ENCODE measurements at places on chromosomes 2 and 18.

GRCh38 chr2:66569321-66569851 is 134.5 kb downstream of the MEIS1 start:
- no peak for DNase-seq

GRCh38 chr2:236674646-236675045 is 105.0 kb downstream of the ACKR3 start:
- no peak for DNase-seq

GRCh38 chr18:66792466-66792865 is 188.6 kb upstream of the CDH19 start:
- DNase-seq, result no peak

DNA sequence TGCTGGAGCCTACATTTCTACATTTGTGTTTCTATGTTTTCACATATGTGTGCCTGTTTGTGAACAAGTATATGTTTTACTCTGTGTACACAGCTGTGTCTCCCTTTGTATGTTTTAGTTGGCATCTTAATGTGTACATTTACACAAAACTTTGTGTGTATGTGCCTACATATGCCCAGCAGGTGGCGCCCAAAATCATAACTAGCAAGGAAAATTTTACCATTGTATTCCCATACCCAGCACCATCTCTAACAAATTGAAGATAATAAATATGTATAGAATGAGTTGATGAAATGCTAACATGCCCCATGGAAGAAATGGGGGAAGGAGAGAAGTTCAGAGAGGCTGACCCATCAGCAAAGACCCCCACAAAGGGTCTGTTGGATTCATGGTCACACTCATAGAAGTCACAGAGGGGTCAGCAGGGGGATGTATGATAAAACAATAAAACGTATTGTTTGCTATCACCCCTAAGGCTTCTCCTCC is 48.1 kb downstream of the PKDCC start:
- DNase-seq, result peak; percentile 66

DNA sequence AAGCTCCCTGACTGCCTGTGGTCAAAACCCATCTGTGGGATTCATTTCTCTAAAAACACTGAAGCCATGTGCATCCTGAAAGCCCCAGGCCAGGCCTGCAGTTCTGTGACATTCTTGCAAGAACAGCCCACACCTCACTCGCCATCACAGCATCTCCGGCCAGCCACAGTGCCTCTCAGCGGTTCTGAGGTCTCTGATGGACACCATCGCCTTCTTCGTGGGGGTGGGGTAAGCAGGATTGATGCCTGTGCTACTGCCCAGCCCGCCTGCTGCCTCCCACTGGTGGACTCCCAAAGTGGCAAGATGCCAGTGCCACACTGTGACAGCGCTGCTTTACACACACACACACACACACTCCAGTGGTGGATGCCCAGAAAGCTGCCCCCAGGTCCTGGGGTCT is 5.2 kb upstream of the PRLH start:
- no peak for DNase-seq

DNA sequence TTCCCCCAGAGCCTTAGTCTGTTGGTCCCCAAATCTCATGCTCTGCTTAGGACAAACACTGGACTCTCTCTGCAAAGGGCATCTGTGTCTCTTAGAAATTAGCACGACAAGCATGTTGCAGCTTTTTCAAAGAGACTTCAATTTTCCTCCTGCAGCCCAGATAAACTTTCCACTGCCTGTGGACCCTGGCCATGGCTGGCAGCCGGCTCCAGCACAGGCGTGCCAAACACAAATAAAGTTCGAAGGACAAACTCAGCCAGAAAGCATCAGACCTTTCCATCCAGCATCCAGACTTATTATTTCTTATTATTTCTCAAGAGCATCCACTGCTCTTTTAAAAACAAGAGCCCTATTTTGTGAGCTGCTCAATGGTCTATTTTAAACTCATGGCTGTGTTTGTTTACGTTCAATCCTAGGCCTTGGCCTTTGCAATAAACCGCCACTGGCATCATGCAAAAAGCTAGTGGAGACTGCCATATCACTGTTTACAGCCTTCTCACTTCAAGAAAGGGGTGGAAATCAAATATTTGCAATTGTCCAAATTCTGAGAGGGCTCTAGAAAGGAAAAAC is 300.8 kb downstream of the BCL11A start:
- DNase-seq, result no peak

- no peak for DNase-seq
Measured at GRCh38 chr2:219592736-219593135, 4.9 kb upstream of the STK11IP start.

GRCh38 chr18:69790649-69791048 is 157.0 kb downstream of the CD226 start:
- DNase-seq, result no peak

DNA sequence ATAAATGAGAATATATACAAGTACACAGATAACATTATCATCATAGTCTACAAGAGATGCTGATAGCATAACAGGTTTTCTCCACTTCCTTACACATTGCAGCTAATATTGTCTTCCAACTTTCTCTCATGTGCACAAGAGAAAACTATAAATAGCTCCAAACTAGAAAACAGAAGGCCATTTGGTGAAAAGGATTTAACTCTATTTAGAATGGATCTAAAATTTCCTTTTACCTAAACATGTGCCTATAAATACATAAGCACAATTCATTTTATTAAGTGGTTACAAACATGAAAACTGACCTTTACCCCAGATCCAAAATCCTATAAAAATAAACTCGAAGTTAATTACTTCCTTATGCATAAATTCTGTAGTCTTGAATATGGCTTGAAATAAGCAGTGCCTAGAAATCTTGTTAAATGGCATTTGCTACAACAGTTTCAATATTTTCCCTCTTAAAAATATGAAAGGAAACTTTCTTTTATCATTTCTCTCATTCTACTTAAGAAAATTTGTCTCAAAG is 41.6 kb downstream of the SLC25A12 start:
- DNase-seq, result no peak

DNA sequence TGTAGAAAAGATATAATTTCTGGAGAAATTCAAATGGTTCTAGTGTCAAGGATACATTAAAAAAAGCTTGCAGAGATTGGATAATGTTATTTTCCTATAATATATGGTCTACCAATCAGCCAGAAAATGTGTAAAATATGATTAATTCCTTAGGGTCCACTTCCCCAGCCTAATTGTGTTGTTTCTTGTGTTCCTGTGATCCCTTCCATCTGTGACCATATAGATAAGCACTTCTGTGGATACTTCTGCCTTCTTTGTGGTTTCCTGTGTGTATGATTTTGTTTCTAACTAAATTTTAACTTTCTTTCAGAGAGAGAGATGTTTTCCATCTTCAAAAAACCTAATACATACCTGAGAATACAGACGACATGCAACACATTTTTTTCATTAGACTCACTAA is 367.1 kb upstream of the PIK3C3 start:
- no peak for DNase-seq

DNA sequence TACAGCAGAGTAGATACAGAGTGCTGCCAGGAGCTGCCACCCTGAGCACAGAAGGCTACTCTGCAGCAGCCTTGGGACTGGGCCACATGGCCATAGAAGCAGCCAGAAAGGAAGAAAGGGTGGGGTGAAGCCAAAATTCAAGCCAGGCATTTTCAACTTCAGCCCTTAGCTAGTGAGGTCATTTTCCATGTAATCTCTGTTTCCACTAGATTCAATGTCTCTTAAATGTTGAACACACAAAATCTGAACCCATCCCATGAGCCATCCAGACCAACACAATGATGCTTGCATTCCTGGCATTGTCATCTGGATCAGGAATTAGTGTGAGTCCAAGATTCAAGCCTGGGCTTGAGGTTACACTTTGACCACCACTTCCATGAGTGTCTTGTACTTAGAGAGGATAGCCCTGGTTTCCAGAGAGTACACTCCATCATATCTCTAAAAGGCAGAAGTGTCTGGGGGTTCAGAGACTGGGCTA is 243.6 kb downstream of the OSR1 start:
- DNase-seq, result no peak

DNA sequence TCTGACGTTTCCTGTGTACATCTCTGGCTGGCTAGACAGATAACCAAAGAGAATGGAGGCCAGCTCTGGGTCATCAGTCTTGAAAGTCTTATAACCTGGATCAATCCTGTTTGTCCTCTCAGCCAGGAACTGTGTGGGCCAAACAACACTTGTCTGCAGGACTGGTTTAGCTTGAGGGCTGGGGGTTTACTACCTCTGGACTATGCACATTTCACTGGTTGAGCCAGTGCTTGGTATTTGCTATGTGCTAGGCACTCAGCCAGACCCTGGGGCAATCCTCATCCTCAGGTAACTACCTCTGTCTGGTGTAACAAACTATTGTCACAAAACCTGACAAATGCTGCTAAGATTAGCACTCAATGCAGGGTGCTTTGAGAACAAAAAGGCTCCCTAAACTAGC is 169.7 kb downstream of the HAUS1 start:
- DNase-seq, result no peak

DNA sequence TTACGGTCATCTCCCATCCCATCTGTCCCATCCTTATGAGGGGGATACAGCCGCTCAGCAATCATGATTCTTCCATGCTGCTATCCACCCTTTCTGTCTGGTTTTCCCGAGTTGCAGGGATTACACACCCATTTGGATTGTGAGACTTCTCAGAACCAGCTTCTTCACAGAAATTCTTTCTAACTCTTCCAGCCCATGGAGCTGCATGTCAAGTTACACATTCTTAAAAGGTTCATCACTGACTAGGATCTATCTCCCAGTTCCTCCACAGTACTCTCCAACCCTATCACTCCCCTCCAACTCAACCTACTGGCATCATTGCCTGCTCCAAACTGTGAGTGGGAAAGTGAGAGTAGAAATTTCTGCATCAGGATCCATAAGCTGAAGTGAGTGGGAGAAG is 558.2 kb upstream of the TNP1 start:
- DNase-seq, result no peak

DNA sequence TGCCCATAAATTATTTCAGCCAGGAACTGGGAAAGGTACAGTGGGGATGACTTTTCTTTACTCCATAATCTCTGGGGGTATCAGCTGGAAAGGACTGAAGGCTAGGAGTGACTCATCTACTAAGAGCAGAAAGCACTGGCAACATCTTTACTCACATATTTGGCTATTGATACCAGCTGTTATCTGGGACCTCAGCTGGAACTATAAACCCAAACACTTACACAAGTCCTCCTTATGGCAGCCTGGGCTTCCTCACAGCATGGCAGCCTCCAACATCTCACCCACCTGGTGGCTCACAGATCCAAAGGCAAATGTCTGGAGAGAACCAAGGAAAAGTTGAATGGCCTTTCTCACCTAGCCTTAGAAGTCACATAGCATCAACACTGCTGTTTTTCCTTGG is 379.0 kb upstream of the RND3 start:
- DNase-seq, result no peak

DNA sequence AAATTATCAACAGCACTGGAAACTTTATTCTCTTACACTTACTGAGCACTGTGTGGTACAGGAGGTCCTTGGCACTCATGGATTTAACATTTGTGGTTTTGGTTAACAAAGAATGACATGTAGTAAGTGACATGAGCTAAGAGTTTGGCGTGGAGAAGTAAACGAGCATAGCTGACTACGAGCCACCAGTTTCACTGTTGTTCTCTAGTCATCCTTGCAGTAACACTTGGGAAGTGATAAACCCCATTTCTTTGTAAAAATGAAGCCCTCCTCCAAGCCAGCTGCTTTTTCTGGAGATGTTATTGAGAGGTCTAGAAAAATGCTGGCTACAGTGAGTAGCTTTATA is 32.7 kb downstream of the QPCT start:
- DNase-seq, result no peak

- DNase-seq, result no peak
Measured at GRCh38 chr2:68203587-68203986, 45.9 kb downstream of the PNO1 start.

GRCh38 chr2:159177357-159177756 is 109.1 kb downstream of the WDSUB1 start:
- DNase-seq, result no peak
